Inflammatory macrophage treated with lipopolysaccharide for 1 hour (primary cell): ENCODE measurements at places on chromosomes 5 and 9.

GRCh38 chr5:30930736-30931135 lies 262.8 kb upstream of the CDH6 start:
- no peak for DNase-seq

GRCh38 chr9:38114905-38115304 lies 45.9 kb upstream of the SHB start:
- no peak for DNase-seq

GRCh38 chr5:14112998-14113652 lies 30.0 kb upstream of the TRIO start:
- no peak for DNase-seq

DNA sequence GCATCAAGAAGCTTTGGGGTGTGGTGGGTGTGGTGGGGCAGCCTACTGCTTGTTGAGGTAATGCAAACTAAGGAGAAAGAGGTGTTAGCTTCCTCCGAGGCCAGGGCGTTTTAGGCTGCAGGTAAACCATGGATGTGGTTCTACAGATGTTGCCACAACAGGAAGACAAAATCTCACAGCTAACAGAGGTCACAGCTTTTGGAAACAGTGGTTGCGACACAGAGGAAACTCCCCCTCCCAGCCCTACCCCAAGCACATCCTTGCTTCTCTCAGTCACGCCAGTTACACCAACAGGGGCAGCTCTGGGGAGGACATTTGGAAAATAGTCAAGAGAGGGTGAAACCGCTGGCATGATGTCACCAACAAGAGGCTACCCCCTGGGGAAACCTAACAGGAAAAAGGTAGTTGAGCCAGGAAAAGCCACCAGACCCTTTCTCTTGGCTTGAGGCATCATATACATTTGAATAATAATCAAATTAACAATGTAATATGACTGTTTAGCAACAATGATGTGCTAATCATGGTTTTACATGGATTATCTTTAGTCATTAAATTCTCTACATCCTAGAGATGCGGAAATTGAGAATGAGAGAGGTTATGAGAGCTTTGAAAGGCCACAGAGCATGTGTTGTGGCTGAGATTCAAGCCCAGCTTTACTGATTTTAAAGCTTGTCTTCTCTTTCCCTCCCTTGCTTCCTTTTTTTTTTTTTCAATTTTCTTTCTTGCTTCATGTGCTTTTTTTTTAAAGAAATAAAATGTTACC lies 82.2 kb upstream of the IL12B start:
- DNase-seq = peak; percentile 95

DNA sequence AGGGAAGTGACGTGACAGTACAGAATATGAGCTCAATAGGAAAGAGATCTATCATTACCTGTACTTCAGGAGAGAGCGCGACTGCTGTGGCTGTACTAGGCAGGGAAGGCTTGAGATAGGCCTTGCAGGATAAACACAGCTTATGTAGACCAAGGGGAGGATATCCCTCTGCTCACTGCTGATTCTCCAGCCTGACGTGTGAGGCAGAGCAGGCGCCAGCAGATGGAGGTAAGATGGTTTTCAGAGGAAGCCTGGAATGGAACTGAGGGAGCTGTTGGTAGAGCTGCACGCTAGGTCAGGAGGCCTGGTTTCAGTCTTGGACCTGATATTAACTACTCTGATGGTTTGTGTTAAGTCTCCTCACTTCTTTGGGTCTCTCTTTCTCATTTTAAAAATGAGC lies 291.4 kb downstream of the YTHDC2 start:
- DNase-seq = no peak

DNA sequence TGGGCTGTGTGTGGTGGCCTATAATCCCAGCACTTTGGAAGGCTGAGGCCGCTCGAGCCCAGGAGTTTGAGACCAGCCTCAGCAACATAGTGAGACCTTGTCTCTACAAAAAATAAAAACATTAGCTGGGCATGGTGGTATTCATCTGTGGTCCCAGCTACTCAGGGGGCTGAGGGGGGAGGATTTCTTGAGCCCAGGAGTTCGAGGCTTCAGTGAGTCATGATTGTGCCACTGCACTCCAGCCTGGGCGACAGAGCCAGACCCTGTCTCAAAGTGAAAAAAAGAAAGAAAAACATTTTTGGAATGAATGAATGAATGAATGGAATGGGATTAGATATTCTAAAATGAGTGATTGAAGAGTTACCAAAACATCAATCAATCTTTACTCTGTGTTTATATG lies 85.8 kb downstream of the FGF1 start:
- no peak for DNase-seq

DNA sequence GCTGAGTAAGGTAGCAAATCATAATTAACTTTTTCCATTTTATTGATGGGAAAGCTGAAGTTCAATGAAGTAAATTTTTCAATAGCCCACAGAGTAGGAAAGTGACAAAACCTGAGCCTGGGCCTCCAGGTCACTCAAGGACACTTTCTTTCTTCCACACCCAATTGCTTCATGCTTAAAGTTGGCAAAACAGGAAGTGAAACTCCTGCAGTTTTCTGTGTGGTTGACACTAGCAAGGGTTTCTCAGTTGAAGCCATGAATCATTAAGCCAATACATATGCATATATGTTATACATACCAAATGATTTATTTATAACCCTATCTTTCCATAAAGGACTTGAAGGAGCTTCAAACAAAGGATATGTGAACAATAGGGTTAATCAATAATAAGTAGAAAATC lies 13.9 kb downstream of the TLR4 start:
- DNase-seq = peak; percentile 91

- peak; percentile 29 for DNase-seq
Measured at GRCh38 chr5:133932441-133933168, 35.8 kb downstream of the C5orf15 start.

GRCh38 chr5:82561797-82562196 lies 283.6 kb upstream of the RPS23 start:
- no peak for DNase-seq

DNA sequence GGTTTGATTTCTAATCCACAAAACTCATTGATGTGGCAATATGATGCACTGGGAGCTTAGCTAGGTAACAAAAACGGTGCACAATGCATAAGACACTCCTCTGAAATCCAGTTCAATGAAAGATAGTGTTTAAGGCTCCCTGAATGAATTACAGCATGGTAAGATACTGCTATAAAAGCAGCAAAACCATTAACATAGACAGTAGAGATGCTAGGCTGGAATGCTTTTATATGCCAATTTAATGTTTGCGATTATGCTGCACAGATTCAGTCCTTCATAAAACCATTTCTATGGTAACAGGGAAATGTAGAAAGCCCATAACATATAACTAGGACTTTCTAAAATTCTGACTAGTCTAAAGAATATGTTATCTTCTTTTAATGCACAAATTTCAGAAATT lies 180.8 kb upstream of the NUDT12 start:
- DNase-seq = no peak

- no peak for DNase-seq
Measured at GRCh38 chr9:136324501-136325300, 2.6 kb upstream of the GPSM1 start.

- no peak for DNase-seq
Measured at GRCh38 chr9:84513979-84514378, 155.6 kb upstream of the NTRK2 start.

DNA sequence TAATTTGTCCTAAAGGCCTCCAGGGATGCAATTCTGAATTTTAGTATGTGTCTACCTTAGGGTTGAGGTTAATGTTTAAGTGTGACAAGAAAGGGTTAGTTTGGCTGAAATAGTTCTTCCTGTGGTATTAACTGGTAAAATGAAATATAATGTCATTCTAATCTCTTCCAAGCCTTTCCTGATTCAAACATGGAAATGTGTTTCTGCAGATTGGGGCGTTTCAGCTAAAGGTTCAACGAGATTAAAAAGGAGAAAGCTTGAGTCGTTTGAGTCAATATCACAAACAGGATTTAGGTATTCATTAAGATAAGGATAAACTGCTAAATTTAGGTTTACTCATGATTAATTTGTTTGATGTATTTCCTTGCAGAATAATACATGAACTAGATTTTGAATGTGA lies 34.4 kb upstream of the ALDOB start:
- no peak for DNase-seq

DNA sequence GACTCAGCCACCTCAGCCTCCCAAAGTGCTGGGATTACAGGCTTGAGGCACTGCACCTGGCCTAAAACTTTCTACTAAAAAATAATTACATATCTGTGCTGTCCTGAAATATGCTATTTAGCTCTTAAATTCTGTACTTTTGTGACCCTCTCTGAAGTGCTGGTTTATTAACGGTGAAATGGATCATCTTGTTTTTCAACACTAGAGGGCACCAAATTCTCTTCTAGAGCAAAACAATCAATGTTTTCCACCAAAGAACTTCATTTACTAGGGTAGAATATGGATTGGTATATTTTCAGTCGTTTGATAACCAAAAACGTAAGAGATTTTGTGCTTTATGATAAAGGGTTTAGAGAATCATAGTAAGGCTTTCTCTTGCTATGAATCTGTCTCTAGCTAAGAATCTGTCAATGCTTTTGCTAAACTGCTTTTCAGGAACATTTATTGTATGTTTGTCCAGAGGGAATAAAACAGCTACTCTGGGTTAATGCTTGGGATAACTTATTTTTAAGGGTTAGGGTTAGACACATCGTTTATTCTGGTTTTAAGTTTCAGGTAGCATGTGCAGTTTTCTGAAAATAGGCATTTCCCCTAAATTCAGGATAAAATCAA lies 63.6 kb downstream of the RNF180 start:
- DNase-seq = peak; percentile 1

- no peak for DNase-seq
Measured at GRCh38 chr5:17096952-17097695, 120.3 kb upstream of the BASP1 start.

- DNase-seq = no peak
Measured at GRCh38 chr5:177994063-177994462, 2.0 kb downstream of the PROP1 start.

DNA sequence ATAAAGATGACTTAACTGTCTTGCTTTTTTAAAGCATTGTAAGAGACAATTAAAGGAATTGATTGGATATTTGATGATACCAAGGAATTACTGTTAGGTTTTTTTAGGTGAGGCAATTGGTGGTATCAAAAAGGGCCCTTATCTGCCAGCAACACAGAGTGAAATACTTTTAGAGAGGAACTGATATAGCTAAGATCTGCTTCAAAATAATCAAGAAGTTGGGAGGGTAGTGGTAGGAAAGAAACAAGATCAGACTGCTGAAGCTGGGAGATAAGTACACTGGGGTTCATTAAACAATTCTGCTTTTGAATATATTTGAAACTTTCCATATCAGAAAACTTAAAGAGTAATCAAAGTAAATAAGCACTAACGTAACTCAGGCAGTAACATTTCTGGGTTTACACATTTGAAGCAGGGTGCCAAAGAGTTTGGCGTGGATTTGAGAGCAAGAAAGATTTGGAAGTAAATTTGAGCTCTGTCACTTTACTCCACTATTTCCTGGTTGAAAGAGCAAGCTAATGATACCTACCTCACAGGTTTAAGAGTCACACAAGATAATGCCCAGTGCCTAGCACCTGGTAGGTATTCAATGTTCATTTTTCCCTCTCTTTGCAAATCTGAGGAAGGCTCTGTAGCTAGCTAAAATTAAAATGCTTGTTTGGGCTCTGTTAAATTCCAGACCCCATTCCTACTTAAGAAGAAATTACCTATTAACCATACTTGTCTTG lies 6.9 kb downstream of the ERMP1 start:
- DNase-seq = no peak

DNA sequence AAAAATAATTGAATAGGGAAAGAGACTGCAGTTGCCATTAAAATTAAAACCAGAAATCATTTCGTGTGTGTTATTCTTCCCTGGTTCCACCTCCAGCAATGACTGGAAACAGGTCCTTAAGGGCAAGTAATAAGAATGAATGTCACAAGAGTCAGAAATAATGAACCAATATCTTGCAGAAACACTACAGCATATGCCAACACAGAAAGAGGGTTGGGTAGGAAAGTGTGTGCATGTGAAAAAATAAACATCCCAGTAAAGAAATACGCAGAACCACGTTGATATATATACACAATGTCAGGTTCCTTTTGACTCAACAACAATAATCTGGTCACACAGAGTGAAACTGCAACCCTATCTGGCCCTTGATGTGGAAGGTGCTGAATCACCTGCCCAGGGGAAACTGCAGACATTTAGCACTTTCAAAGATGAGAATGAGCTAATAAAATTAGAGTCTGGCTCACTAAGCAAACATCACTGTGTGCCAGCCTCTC lies 15.0 kb downstream of the HMHB1 start:
- no peak for DNase-seq

- DNase-seq = no peak
Measured at GRCh38 chr5:64506567-64507263, 900 bp downstream of the RGS7BP start.

GRCh38 chr5:1743769-1744085 lies 55.9 kb downstream of the MRPL36 start:
- no peak for DNase-seq

DNA sequence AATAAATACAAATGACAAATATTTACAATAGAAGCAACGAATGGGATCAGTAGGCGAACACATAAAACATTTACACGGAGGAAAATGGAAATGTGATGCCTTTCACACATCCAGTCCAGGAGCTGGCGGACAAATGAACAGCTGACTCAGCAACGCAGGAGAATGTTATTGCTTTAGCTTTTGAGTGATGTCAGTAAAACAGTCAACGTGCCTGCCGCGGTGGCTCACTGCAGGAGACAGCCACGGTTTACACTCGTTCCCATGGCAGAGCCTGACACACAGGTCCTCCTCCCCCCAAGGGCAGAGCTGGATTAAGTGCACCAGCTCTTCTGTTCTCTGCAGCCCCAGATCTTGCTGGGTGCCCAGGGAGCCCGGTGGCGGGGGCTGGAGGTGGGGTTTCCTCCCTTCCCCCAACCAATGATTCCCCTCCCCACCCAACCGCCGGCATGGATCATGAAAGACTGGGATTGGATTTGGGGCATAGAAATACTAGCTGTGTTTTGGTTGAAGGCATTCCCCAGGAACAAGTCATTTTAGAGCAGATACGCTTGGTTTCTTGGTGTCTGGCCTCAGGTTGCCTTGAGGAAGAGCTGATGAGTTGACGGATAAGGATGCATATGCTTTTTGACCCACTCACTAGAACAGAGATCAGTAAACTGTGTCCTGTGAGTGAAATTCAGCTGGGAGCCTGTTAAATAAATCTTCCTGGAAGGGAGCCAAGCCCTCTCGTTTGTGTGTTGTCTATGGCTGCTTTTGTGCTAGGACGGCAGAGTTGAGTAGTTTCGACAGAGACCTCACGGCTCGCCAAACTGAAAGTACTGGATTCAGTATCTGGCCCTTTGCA lies 12.5 kb downstream of the STC2 start:
- no peak for DNase-seq

DNA sequence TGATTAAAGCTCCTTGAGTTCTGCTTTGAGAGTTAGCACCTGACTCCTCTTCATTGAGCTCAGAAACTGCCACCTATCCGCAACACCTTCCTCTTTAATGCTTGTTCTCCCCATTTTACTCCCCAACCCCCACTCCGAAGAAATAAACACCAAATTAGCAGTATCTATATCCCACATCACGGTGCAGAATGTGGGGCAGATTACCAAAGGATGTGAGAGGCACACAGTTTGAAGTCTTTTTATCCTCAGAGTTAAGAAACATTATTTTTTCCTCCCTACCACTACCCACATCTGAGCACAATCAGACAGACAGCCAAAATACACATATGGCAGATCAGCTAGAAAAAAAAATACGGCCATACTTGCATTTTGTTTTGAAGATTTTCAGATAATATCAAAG lies 26.1 kb upstream of the IL7R start:
- no peak for DNase-seq

- DNase-seq = no peak
Measured at GRCh38 chr5:571791-572190, 40.3 kb upstream of the CEP72 start.

GRCh38 chr5:197892-198489 lies 6.7 kb downstream of the LRRC14B start:
- no peak for DNase-seq
